Stimulated activated CD8-positive, alpha-beta memory T cell treated with anti-CD3 and anti-CD28 coated beads, Interleukin-7, amount 100 ng/mL, for 1 hour (primary cell): ENCODE measurements at places on chromosomes 13 and 19.

- DNase-seq = no peak
Observed at GRCh38 chr13:98549006-98549727, 27.7 kb downstream of the STK24 start.

DNA sequence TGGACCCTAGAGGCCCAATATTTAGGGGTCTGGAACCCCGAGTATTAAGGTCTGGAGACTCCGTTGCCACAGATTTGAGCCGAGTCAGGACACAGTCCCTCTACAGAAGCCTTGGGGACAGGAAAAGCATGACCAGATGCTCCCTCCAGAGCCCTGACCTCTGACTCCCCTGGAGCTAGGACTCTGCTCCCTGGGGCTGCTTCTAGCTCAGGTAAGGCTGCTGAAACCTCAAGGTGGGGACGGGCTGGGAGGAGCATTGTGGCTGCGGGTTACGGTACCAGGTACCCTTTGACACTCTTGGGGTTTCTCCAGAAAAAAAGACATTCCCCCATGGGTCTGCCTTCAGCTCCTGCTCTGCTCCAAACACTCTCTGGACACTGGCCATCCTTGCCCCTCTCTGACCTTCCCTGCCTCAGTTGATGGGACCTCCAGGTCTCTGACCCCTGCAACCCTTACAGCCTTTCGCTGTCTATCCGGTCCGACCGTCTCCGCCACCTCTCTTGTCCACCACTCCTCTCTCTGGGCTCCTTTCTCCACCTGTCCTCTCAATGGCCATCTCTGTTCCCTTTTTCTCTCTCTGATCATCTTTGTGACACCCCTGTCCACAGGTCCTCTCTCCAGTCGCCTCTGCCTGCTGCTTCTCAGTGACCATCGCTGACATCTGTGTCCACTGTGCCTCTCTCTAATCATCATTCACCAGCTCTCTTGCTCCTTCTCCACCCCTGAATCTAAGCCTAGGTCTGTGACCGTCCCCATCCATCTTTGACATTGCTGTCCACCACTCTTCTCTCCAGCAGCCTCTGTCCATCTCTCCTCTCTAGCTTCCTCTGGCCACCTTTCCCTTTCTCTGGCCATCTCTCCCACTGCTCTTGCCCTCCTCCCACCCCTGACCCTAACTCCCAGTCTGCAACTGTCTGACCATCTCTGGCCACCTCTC, 1.4 kb downstream of the LRFN3 start:
- no peak for DNase-seq

DNA sequence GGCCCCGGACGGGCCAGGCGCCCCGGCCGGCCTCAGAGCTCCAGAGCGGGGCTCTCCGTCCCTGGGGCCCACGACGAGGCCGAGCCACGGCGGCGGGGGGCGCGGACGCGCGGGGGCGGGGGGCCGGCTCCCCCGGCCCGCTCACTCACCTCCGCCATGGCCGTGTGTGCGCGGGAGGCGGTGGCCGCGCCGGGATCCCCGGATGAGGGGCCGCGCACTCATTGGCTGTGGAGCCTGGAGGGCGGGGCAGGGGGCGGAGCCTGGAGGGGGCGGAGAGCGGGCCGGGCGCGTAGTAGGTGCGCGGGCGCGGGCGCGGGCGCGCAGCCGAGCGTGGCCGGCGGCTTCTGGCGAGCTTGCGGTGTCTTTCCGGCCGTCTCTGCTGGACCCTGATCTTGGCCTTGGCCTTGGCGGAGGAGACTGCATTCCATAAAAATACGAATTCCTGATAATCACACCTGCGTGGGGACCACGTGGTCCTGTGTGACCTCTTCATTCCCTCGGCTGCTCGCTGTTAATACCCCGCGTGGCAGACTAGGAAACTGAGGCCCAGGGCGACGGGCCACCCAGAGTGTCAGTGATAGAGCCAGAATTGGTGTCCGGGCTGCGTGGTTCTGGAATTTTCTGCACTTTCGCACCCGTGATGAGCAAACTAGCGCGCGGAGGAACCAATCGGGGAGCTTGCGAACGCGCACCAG, at the start of gene MIER2:
Gene MIER2, minus strand, starts transcription at position 172 of the 695 bp plus-strand sequence. Its CDS starts 14 bp downstream, at position 158.
- DNase-seq = peak; percentile 86

GRCh38 chr13:108993346-108993745, 363.9 kb downstream of the MYO16 start:
- DNase-seq = no peak

DNA sequence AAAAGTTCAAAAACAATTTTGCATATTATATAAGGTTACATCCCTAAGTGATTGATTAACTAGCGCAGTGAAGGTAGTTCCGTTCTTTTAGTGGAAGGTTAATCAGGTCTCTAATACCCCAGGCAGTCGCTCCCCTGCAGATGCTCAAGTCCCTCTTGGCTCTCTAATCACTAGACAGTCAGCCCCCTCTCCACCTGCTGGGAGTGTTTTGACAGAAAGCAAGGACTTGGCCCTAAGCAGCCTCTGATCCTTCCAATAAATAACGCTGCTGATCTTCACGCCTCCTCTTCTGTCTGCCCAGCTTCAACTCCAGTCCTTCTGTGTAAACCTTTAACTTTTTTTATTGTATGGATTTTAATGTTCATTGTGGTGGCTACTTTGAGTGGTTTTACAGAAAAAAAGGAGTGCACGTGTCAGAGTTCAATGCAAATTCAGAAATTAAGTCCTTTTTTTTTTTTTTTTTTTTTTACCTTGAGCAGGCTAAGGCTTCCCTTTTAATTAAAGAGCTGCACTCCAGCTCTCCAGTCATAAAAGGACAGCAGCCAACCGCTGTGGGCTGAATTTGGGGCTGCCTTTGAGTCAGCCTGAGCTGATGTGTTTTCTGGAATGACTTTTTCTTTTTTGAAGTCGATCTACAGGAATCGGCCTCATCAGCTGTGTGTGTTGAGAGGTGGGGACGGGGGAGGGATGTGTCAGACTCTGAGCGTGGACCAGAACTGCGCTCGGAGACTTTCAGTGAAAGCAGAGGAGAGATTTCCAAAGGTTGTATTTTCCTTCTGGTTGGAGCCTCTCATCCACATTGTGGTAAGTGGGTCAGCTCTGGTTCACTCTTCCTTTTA, 33.8 kb upstream of the MYO16 start:
- DNase-seq = no peak

- no peak for DNase-seq
Observed at GRCh38 chr19:408902-409515, at the start of gene C2CD4C. Gene C2CD4C (minus strand): TSS chr19:409147. CDS start chr19:408361, 786 bp downstream.

GRCh38 chr13:61415058-61415721, 459 bp downstream of the PCDH20 start:
- no peak for DNase-seq

GRCh38 chr13:112984501-112984900, 15.5 kb downstream of the MCF2L start:
- no peak for DNase-seq

- no peak for DNase-seq
Observed at GRCh38 chr13:61913183-61913582, 497.5 kb upstream of the PCDH20 start.

DNA sequence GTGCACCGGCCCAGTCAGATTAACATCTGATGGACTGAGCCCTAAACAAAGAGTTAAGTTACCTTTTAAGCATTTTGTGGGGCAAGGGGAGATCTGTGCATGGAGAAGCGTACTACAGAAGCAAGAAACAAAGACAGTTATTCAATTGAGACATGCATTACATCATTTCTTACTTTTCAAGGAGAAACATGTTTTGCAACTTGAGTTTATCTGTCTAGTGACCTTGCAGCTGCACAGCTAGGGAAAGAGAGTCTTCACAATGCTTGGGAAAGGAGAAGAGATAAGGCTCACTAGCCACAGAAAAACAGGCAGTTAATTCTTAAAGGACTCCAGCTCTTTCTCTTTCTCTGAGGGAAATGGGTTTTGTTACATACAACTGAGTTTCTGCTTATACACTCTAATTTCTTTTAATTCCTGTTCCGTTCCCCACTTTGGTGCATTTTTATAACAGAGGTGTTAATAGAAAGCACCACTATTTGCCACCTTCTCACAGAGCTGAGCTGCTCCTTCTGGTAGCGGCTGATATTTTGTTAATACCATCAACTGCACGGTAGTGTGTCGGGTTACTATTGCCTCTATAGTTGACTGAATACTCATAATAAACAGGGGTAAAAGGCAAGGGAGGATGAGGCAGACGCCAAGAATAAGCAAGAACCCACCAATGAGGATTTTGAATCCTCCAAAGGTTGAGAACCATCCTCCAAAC, 55.9 kb downstream of the ZNF431 start:
- no peak for DNase-seq

GRCh38 chr19:34189917-34190425, 17.7 kb downstream of the LSM14A start:
- no peak for DNase-seq

- peak; percentile 89 for DNase-seq
Observed at GRCh38 chr19:39397360-39398296, 6.5 kb downstream of the MED29 start.

DNA sequence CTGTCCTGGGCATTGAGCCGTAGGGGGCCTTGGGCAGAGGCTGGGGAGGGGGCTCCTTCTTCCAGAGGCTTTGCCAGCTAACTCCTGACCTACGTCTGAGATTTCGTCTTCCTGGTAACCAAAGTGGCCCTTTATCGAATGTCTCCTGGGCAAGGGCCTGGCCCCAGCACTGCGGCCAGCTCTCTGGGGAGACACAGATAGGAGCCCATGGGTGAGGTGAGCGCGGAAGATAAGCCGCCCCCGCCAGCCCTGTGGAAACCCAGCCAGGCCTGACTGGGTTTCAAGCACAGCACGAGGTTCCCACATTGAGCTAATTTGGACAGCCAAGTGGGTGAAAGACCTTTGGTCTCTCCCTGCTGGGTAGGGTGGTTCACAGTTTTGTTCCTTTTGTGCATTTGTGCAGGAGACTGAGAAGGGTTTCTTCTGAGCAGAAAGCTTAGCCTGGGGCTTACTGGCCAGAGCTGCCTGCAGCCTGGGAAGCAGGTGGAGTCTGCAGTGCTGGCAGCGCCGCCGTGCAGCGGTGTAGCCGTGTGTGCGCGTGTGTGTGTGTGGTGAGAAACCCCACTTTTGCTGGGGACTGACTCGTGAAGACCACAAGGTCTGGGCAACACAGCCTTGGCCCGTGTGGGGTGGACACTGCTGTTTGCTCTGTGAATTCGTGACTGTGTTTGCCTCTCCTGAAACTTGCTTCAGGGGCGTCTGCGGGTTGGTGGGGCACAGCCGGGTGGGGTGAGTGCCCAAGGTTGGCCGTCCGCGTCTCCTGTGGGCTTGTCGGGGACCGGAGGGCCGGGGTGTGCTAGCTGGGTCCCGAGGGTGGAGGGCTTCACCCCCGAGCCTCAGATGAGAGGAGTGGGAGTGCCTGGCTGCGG, 2.5 kb downstream of the BSG start:
- DNase-seq = no peak

DNA sequence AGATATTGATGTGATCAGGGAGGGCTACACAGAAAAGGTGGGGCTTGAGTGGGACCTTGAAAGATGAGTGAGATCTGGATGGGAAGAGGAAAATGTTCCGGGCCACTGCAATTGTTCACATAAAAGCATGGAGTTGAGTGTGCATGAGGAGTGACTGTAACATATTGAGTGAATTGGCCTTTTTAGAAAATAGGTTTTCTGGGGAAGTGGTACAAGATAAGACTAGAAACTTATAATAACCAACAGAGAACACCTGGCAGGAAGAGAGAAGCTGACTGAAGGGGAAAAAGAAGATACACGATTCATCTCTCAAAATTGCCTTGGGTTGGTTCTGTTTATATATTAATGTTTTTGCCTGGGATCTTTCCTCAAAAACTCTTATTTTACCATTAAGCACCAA, 32.2 kb downstream of the SLC10A2 start:
- DNase-seq = no peak

- DNase-seq = no peak
Observed at GRCh38 chr19:48239582-48240141, 16.1 kb downstream of the CARD8 start.

DNA sequence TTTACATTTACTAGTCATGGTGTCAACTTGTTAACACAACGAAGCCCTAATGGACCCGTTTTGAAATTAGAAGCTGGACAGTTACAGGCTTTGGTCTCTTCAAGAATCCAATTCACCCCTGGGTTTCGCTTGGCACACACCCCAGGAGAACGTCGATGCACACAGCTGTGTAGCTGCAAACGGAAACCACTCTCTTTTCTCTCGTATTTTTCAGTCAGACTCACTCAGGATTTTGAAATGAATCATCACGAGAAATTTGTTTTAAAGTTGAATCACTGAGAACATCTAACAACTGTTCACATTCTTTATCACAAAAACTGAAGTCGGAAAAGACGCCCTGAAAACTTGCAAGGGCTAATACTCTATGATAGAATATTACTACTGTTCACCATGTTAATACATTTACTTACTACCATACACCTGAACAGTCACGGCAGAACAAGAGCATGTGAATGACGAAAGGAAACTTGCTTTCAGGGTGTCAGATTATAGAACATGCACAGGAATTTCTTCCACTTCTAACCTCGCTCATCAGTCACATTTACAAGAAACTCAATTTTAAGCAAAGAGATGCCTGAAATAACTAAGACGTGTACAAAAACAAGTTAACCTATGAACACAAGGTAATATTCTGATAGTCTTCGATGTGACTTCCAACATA, 4.7 kb downstream of the PNMA8A start:
- no peak for DNase-seq

DNA sequence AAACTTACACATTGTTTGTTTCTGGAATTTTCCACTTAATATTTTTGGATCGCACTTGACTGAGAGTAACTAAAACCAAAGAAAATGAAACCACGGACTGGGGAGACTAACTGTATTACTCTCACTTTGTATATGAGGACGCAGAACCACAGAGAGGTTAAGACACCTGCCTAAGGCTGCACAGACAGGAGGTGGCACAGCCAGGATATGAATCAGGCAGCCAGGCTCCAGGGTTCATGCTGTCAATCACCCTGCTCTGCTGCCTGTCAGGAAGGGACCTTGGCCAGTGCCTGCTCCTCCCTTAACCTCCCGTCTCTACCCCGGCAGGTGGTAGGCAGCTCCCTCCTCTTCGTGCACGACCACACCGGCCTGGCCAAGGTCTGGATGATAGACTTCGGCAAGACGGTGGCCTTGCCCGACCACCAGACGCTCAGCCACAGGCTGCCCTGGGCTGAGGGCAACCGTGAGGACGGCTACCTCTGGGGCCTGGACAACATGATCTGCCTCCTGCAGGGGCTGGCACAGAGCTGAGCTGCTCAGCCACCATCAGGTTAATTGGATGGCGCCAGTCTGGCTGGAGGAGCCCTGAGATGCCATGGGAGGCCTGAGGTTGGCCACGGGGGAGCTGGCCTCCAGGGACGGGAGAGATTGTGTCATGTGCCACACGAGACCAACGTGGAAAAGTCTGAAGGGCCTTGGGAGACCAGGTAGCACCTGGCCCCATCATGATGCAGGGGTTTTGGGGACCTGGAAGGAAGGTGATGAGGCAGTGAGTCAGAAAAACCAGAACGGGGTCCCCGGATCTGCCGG, 11.0 kb downstream of the ACTMAP start:
- DNase-seq = no peak

- no peak for DNase-seq
Observed at GRCh38 chr13:51539887-51540286, 44.4 kb upstream of the WDFY2 start.

- no peak for DNase-seq
Observed at GRCh38 chr19:55488986-55489710, 912 bp downstream of the SSC5D start.
